ENCODE measurements at places on chromosomes 4 and X.
A peak's percentile ranks its signal among the peaks of the same experiment; 100 is the strongest.

DNA sequence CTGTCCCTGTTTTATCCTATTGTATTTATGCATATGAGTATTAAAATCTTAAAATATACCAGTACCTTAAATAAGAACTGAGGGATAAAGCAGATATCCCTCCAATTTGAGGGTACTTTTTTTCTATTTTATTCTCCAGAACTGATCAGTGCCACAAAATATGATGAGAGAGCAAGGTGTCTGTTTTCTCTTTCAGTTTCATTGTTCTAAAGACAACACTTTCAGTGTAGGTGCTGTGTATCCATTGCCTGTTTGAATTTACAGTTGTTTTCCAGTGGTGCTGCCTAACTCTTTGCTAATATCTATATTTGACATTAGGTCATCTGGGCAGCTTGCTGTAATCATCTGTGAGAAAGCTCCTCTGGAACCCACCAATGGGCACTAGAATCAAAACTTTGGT, 394.7 kb downstream of the IL1RAPL1 start:
- DNase-seq = no peak

GRCh38 chr4:17762726-17763125, 18.7 kb downstream of the FAM184B start:
- DNase-seq = peak; percentile 23

DNA sequence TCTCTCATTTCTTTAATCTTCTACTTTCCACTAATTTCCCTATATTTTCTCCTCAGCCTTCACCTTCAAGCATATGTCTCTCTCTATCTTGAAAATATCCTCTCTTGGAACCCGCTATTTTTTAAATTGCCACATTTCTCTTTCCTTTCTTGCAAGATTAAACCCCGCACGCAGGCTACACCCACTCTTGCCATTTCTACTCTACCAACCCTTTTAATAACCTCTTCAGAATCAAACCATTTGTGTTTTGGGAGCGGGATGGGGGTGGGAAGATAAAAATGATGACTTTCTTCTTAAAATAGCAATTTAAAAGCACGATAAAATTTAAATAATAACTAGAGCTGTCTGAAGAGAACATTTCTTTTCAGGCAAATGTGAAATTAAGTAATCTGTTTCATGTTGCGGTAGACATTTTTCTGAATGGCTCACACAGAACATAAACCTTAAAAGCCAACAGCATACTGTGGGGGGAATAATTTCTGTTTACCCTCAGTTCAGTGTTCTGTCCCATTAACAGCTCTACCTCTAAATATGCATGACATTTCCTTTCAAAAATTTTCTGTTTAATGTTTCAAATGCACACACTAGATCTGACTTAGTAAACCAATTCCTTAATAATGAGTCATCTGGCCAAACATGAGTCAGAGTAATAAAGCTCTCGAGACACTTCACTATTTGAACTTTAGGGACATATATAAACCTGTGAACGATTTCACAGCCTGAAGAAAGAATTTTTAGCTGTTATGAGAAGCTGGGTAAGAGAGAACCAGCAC, 20.5 kb downstream of the ARSJ start:
- peak; percentile 97 for DNase-seq

DNA sequence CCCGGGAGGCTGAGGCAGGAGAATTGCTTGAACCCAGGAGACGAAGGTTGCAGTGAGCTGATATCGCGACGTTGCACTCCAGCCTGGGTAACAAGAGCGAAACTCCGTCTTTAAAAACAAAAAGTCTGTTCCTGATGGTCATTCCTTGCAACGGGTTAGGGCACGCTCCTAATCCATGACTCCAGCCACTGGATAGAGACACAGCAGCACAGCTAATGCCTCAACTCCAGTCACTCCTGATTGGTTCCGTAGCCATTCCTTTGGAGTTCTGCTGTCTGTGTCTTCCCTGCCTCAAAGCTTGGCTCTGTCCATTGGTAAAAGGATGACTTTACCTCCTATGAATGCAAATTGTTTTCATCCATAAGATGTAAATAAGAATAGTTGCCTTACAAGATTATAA, 44.3 kb upstream of the FAM9A start:
- DNase-seq = no peak

- DNase-seq = no peak
These were observed 359.2 kb downstream of the CCSER1 start for GRCh38 chr4:90486346-90486745.

- DNase-seq = no peak
These were observed 56.0 kb downstream of the TMEM131L start for GRCh38 chr4:153521999-153522801.

DNA sequence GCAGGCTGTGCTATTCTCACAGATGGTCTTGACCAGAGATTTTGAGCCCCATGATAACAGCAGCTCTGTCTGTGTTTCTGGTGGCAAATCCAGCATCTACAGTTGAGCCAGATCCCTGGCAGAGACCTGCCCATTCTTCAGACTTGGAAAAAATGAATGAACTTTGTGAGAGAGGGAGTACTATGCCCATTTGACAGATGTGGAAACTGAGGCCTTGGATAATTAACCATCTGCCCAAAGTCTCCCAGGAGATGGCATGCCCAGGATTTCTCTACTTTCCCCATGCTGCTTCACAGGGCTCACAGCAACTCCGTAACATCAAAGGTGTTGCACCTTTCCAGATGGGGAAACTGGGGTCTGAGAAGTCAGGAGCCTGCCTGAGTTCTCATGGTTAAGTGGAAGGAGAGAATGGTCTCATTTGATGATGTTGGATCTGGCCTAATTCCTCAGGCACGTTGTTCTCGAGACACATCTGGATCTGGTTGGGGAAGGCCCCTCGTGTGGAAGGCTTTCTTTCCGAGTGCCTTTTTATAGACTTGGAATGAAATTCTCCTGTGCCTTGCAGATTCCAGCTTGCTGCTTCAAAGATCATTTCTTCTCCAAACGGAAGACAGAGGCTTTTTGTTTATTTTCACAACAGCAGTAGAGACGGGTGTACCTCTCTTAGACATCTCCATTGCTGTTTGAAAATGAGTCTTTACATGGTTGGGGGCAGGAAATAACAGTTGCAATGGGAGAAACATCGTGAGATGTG, 73.3 kb upstream of the STX18 start:
- DNase-seq = no peak

DNA sequence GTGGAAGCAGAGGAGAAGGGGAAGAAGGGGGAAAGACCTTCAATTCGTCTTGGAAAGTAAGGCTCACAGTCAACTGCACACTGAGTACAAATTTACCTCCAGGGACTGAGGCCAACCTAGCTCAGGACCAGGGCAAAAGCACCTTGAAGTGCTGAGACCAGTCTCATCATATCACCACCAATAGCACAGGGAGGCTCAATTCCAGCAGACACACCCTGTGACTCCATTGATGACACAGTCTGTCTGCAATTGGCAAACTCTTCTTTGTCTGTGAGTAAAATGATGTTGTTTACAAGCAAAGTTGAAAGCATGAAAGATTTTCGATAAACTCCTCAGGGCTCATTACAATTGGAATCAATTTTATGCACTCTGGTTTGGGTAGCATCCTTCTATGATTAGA, 32.3 kb downstream of the TRIML1 start:
- DNase-seq = no peak

- no peak for DNase-seq
These were observed 562 bp downstream of the AKAP17A start for GRCh38 chrX:1591863-1592469.

DNA sequence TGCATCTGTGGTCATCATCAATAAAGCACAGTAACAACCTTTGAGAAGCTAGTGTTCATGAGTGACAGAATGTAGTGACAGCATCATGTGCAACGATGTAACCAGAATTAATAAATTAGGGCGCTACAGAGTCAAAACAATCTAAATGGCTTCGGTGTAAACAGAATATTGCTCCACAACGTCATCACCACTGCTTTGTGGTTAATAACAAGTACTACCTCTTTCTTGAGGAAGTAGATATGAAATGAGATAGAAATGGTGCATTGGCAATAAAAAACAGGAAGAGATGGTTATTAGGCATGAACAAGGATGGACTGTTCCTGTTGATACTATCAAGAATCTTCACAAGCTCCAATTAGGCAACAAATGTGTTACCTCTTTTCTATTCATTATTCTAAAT, 8.7 kb upstream of the PDHA2 start:
- no peak for DNase-seq

GRCh38 chr4:98958065-98958464, 29.1 kb upstream of the EIF4E start:
- no peak for DNase-seq

GRCh38 chr4:69697536-69698242, 44.6 kb upstream of the UGT2A1 start:
- DNase-seq = no peak

DNA sequence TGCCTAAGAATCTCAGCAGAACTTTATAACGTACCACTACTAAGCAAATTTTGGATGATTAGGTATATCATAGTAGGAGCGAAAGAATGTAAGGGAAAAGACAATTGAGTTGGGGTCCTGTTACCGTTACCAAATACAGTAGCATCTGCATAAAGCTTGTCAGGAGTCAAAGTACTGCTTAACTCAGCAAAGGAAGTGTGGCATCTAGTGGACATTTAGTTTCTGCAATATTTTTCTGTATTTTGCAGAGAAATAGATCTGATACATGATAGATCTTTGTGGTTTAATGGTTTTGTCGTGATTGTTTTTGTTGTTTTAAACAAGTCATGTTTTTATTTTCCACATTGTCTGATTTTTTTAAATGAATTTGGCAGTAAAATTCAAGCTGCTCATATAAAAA, 81.0 kb upstream of the SMARCAD1 start:
- DNase-seq = no peak

DNA sequence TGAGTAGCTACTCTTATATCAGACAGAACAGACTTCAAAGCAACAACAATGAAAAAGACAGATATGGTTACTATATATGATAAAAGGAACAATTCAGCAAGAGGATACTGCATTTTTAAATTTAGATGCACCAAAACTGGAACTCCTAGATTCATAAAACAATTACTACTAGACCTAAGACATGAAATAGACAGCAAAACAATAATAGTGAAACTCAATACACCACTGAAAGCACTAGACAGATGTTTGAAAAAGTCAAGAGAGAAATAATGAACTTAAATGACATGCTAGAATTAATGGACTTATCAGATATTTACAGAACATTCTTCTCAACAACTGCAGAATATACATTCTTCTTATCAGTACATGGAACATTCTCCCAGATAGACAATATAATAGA, 99.5 kb upstream of the ITM2A start:
- no peak for DNase-seq

- DNase-seq = no peak
These were observed 71.4 kb downstream of the LDB2 start for GRCh38 chr4:16827045-16827444.

- peak; percentile 49 for DNase-seq
These were observed 27.2 kb downstream of the BST1 start for GRCh38 chr4:15729910-15730533.

- DNase-seq = no peak
These were observed 53.8 kb upstream of the TXK start for GRCh38 chr4:48187813-48188212.

GRCh38 chr4:144634978-144635747, 10.8 kb upstream of the HHIP start:
- no peak for DNase-seq

GRCh38 chr4:15883610-15884243, 54.8 kb downstream of the FGFBP1 start:
- no peak for DNase-seq

DNA sequence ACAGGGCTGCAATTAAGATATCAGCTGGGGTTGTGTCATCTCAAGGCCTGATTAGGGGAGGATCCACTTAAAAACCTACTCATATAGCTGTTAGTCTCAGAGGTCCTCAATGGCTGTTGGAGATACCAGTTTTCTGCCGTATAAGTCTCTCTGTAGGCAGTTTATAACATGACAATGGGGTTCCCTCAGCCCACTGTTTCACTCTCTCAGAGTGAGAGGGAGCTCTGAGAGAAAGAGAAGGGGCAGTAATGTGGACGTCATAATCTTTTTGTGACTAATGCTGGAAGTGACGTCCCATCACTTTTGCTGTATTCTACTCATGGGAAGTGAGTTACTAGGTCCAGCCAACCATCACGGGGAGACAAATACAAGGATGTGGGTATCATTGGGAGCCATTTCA, 70.3 kb downstream of the STIM2 start:
- DNase-seq = no peak
